Naive thymus-derived CD4-positive, alpha-beta T cell (primary cell): ENCODE measurements at places on chromosomes 2 and 18.

- DNase-seq = no peak
Observed at GRCh38 chr18:51288582-51288981, 91.1 kb upstream of the MEX3C start.

DNA sequence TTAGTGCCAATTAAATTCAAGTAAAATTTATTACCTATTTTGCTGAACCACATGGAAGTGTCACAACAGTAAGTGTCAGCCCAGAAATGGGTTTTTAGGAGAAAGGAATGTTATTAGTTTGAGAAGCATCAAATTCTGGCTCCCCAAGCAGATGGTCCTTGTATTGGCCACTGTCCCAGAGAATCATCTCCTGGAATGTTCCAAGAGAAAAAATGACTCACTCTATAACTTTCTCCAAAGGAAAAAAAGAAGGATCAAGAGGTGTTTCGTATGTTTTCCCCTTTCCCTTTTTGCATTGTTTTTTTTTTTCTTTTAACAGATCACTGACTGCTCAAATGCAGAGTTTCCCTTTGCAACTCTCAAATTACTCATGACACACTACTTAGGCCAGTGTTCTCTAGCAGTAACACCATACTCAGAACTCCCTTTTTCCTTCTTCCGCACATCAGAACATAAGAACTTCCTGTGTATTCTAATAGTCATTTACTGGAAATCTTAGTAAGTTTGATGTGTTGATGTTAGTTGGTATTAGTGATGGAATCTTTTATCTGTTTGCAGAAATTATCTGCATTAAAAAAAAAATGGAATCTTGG lies 390.3 kb downstream of the GPD2 start:
- no peak for DNase-seq

GRCh38 chr2:206432193-206433082 lies 10.9 kb upstream of the ADAM23 start:
- no peak for DNase-seq

DNA sequence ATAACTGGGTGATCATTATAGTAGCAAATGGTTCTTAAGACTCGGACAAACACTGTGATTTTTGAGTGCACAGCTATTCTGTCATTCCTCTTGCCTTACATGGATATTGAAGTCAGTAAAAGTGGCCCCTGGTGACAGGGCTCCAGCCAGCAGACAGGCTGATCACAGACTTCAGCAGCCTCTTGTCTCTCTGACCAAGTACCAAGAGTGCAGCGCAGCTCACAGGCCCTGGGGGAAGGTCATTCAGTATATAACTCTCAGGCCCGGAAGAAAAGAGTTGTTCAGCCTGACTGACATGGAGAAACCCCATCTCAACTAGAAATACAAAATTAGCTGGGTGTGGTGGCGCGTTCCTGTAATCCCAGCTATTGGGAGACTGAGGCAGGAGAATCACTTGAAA lies 202.6 kb downstream of the HRH4 start:
- no peak for DNase-seq

GRCh38 chr18:50044402-50044801 lies 150.5 kb downstream of the MYO5B start:
- no peak for DNase-seq

DNA sequence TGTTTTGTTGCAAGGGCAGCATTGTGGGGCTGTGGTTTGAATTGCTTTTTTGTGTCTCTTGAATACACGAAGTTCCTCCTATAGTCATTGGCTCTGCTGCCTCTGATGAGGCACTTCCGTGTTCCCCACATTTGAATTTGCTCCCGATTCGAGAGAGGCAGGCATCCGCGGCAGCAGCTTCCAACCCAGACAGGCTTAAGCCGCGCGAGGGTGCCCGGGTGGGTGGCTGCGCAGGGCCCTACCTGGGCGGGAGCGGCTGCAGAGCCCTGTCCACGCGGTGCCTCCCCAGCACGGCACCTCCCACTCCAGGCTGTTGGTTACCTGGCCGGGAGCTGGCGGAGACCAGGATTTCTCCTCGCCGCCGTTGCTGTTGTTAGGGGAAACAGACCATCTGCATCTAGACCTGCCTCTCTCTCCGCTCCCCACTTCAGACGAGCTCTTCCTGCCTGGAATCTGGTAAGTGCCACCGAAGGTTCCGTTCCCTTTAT lies 151.3 kb downstream of the NEDD4L start:
- peak; percentile 16 for DNase-seq

DNA sequence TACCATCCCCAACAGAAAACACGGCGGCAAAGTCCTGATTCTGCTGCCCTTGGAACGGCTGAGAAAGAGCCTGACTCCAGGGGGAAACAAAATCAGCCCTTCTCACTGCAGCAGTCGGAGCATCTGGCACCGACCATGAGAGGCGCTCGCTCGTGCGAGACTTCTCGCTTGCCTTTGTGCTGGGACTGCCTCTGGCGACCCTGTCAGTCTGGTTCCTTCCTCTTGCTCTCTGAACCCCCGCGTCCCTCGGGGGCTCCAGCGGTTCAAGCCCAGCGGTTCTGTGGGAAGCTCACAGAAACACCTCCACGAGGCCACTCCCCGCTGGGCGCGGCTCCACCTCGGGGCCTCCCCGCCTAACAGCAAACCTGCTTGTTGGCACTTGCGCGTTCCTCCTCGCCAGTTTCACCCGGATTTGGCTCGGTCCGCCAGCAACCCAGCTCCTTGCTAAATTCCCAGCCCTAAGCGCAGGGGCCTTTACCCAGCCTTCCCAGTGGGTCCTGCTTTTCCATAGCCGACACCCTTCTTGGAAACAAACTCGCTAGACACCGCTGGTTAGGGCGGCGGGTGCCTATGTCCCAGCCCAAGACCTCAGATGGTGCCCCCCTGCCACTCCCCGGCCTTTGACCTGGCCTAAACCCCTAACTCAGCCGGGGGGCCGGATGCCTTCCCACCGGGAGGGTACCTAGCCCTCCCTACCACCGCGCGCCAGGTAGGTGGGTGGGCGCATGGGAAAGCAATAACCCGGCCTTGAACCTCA lies 2.2 kb downstream of the RND3 start:
- peak; percentile 21 for DNase-seq

DNA sequence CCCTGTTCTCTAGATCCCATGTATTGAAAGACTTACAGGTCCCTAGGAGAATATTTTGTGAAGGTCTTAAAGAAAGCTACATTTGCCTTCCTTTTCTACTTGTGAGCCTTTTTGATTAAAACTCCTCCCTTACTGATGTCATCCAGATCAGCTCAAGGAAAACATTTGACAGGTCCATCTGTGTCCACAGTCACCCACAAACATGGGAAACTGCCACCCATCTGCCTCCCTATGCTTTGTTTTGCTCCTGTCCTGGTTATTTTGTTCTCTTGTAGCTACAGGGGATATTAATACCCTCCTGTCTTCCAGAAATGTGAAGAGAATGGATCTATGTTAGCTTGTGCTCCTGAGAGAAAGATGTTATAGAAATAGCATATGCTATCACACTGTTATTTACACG lies 203.6 kb upstream of the GALNT5 start:
- DNase-seq = no peak

DNA sequence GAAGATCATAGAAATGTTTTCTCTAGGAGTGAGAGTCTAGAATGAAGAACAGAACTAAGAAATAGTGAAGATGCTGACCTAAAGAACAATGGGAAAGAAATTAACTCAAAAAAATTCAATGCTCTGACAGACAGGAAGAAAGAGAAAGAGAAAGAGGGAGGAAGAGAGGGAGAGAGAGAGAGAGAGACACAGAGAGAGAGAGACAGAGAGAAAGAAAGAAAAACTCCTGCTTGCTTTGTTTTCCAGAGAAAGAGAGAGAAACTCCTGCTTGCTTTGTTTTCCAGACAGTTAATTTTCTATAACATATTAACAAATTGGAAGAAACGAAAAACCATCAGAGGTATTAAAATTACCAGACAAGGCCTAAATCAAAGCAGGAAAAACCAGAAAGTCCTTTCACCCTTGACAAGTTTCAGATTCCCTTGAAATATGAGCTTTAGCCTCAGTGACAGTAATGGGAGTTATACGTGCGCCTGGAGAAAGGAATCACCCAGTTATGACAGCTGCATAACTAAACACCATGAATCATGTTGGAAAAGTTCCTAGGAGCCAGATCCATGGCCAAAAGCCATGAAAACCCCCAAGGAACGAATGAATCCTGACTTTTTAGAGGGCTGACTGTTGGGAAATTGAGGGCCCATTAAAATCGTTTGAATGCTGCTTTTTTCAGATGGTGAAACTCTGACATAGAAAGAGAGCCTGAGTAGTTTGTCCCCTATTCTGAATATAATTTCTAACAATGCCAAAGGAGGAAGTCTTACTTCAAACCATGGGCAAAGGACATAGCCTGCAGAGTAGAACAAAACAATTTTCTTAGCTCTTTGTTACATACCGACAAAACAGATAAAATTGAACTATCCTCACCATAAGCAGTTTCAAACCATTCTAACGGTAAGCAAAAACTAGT lies 228.6 kb upstream of the CHST9 start:
- DNase-seq = no peak

- no peak for DNase-seq
Observed at GRCh38 chr2:143071185-143071876, 57.9 kb upstream of the ARHGAP15 start.

- no peak for DNase-seq
Observed at GRCh38 chr2:101349893-101350662, 37.2 kb downstream of the CREG2 start.

GRCh38 chr18:75160364-75160763 lies 48.6 kb downstream of the PTGR3 start:
- no peak for DNase-seq

DNA sequence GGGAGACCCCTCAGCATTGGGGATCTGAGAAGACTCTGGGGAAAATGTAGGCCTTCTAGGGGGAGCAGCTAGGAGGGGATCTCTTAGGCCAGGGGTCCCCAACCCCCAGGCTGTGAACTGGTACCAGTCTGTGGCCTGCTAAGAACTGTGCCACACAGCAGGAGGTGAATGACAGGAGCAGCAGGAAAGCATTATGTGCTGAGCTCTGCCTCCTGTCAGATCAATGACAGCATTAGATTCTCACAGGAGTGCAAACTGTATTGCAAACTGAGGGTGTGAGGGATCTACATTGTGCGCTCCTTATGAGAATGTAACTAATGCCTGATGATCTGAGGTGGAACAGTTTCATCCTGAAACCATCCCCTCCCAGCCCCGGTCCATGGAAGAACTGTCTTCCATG lies 127.3 kb downstream of the SCG2 start:
- DNase-seq = no peak

DNA sequence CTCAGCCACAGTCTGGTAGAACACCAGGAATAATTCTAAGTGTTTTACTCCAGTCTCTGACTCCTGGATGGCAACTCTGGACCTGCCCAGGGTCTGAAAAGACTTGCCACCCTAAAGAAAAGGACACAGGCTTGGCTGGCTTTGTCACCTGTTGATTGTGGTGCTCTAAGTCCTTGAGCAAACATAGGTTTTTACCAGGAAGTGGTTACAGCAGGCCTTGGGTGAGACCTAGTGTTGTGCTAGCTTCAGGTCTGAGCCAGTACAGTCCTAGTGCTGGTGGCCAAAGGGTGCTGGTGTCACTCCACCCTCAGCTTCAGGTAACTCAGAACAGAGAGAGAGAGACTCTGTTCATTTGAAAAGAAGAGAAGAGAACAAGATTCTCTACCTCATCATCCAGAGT lies 1239.4 kb upstream of the CRIM1 start:
- DNase-seq = no peak

DNA sequence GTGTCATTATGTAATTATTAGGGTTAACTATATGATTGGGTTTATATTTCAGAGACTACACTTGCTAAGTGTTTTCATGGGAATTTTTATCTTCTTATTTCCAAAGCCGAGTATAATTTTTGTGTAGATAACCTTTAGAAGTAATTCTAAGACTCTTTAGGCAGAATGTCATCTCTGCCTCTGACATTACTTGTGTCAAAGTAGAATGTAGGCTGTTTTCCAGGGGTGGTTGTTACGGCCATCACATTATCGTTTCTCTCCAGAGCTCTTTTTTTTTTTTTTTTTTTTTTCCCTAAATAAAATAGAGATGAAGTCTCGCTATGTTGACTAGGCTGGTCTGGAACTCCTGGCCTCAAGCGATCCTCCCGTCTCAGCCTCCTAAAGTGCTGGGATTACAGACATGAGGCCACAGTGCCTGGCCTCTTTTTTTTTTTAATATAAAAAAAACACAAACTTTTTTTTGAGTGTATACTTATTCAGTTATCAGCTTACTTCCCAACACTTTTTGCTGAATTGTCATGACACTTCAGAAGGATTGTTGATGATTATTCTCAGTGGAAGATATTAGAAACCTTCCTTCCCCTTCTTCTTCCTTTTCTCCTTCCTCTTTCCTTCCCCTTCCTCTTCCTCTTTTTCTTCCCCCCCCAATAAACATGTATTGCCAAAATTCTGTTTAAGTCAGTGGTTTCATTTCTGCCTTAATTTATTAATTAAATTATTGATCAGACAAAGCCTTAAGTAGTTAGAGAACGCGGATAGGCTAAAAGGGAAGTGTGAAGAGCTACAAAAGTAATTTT lies 2.3 kb downstream of the PIKFYVE start:
- no peak for DNase-seq

DNA sequence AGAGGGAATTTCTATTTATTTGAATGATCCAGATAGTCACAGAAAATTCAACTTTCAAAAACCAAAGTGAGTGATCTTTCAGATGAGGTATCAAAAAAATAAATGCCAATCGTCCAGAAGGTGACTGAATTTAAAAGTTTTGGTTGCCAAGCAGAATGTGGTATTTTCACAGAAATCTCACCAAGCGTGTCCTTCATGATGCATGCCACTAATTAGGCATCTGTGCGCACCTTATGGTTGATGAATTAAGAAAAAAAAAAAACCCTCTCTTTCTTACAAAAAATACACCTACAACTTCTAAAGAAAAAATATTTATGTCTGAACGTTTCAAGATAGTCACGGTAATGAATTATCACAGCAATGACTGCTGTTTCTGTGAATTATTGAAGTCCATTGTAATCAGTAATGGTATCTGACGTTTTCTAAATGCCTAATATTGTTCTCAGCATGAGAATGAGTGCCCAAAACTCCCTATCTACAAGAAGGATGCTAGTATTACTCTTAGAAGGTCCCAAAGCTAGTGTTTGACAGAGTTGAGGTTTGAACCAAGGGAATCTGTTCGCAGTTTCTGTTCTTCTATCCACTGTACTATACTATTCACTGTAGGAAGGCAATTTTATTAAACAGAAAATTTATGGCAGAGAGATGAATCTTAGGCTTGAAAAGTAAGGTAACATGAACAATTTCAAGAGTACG lies 219.6 kb upstream of the NETO1 start:
- no peak for DNase-seq
